ENCODE measurements at places on chromosomes 13 and 19.
A peak's percentile ranks its signal among the peaks of the same experiment; 100 is the strongest.

GRCh38 chr19:5228490-5228889 is 112.1 kb downstream of the PTPRS start:
- no peak for DNase-seq

DNA sequence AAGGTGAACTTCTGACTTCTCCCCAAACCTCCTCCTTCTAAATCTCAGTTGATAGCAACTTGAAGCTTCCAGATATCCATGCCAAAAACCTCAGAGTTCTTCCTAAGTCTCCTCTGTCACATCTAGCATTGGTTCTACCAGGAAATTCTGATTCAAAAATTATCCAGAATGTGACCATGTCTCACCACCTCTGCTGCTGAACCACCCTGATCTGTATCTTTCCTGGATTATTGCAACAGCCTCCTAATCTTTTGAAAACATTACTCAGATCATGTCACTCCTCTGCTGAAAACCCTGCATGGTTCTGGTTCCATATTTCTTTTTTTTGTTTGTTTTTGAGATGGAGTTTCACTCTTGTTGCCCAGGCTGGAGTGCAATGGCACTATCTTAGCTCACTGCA is 78.7 kb upstream of the TNFSF11 start:
- no peak for DNase-seq

DNA sequence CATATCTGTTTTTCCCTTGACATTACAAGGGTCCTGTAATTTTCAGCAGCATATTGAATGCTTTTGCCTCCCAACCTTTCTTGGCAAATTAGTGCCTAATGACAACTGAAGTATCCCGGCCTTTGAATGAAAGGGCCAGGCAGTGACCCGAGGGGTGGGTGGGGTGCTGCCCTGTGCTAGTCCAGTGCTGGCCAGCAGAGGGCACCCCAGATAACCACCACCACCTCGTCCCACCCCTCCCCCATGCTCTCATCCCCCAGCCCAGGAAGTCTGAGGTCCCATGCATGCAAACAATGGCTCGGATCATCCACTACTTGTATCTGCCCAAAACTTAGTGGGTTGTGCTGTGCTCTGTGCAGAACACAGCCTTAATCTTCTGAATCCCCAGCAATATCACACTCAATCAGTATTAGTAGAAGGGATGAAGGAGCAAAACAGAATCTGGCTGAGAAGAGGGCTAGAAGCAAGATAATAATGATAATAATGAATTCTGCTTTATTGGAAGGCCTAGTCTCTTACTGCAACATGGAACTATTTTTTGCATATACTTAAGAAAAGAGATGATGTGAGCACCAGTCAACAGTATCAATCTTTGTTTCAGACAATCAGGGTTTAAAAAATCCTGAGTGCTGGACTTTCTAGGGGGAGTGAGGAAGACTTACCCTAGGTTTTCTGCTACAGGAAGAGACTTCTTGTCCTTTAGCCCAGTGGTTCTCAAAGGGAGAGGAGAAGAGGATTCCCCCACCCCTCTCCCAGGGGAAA is 3.8 kb downstream of the ATP12A start:
- DNase-seq: peak; percentile 81

DNA sequence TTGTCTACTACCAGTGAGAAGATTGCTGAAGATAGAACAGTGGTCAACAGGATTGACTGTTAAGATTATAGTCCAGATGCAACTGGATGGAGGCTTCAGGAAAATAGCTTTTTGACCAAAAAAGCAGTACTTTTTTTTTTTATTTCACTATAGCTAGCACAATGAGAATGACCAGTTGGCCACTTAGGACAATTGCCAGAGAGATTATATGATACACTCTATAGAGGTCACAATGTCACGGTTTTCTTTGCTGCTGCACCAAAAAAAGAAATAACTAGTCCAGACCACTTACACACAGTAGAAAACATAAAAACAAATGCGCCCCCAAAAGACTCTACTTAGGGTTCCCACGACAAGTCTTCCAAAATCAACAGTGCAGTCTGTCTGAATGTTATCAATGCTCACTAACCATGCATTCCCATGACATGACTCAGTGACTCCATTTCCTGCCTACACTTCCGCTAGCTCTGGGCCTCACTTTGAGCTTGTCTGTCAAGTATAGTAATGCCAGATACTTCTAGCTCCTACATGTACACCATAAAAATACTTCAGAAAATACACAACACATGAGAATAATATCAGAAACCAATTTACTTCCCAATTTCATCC is 209.1 kb upstream of the STARD13 start:
- DNase-seq: no peak

DNA sequence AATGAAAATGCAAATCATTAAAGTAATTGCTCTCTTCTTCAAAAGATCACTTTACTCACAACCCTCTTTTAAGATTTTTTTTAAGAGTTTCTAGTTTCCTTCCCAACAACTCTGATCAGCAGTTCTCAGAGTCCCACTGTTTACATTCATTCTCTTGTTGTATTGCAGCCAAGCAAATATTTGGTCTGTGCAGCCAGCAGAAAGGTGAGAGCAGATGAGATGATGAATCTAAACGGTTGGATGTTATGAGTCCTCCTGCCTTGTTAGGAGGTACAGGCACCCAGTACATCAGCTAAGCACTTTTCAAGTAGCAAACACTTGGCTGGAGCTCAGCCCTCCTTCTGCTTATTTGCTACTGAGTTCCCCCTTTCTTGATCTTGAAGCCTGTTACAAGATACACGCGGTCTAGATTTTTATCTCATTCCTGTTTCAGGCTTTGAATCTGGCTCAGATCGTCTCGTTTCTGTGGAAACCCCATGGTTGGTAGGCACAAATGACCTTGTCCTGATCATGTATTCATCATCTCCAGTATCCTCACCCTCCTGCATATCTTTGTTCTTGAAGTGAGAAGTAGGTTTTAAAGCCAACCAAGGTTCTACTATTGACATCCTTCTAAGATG is 300.7 kb downstream of the DCT start:
- no peak for DNase-seq

- no peak for DNase-seq
Observed at GRCh38 chr19:16821081-16821480, 8.1 kb upstream of the SIN3B start.

GRCh38 chr13:102580552-102581169 is 16.1 kb upstream of the TPP2 start:
- no peak for DNase-seq

DNA sequence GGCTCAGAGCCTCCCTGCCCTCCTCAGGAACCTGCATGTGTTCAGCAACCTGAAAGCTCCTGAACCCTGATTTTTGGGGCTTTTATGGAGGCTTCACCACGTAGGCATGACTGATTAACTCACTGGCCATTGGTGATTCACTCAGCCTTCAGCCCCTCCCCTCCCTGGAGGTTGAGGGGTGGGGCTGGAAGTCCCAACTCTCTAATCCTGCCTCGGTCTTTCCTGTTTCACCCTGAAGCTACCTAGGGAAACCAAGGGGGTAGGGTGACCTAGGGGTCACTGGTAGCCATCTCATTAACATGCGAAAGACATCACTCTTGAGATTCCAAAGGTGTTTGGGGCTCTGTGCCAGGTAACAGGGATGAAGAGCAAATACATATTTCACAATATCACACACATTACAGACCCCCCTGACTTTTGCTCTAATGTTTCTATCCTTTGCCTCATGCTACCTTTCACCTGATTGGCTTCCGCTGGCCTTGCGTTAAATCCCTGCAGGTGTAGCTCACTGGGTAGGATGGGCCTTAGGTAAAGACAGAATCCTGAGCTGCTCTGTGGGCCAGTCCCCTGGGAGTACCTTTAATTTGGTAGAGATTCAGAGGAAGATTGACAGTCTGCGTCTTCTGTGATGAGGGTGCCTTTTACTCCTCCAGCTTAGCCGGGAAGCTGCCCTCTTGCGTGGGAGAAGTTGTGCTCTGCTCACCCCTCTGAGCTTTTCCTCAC is 260.6 kb downstream of the ATP8A2 start:
- no peak for DNase-seq

GRCh38 chr19:46471811-46472543 is 614 bp upstream of the PNMA8A start:
- no peak for DNase-seq

GRCh38 chr19:44799627-44800346 is 9.1 kb upstream of the BCAM start:
- DNase-seq: no peak

DNA sequence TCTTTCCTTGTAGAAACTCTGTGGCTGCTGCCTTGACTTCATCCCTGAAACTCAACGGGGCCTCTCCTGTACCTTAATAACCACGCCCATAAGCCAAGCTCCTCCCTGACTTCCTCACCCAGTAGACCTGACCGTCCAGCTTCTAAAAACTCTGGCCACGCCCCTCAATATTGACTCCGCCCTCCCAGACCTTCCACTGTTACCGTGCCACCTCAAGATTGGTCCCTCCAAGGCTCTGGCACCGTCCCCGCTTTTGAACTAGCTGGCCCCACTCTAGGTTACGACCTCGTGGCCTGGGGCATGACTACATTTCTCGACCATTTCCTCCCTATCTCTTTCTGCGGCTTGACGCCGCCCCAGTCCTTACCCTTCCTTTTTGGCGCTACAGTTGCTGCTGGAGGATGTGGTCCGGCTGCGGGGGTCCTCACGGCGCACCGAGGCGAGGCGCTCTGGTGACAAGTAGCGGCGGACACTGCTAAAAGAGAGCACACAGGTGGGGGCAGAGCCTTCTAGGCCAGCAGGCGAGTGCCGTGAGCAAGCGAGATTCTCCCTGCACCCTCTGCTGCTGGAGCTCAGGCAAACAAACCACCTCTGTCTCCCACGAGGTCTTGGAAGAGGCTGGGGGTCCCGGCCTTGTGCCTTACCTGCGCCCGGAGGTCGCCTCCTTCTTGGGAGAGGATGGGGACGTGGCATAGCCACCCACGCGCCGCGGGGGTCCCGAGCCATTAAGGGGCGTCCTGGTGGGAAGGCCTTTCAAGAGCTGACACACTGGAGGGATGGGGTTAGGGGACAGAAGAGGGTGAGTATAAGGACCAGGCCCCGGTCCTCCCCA is 2.3 kb upstream of the EML2 start:
- DNase-seq: peak; percentile 98

DNA sequence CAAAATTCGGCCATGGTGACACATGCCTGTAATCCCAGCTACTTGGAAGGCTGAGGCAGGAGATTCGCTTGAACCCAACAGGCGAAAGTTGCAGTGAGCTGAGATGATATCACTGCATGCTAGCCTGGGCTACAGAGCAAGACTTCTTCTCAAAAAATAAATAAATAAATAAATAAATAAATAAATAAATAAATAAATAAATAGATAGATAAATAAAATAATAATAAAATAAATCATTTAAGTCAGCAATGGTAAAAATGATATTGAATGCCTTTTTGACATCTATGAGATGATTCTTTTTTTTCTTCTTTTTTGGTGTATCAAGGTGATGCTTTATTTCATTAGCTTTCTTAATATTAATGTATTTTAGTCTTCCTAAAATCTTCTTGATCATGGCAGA is 221.7 kb upstream of the RXFP2 start:
- DNase-seq: no peak

DNA sequence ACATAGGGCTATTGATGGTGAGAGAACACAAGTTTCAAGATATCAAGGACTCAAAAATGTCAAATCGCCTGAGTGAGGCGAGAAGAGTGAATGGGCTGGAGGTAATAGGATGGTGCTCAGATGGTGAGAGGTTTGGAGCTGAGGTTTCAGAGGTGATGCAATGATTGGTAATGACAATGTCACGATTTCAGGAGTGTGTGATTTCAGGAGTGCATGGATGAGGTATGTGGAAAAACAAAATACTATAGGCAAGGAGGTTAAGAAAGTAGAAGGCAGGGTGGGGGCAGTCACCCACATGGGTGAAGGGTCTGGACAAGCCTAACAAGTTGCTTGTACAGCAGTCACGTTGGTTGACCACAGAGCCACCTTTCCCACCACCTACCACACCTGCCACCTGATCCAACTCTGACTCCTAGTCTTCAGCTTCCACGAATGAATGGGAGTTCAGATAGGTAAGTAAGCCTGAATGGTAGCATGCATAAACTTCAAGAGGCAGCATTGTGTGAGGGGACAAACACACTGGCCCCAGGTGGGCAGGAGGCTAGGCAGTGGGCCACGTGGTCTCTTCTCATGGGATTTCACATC is 71.5 kb downstream of the RUBCNL start:
- DNase-seq: no peak

GRCh38 chr19:38190061-38190460 is 34.0 kb downstream of the DPF1 start:
- no peak for DNase-seq

DNA sequence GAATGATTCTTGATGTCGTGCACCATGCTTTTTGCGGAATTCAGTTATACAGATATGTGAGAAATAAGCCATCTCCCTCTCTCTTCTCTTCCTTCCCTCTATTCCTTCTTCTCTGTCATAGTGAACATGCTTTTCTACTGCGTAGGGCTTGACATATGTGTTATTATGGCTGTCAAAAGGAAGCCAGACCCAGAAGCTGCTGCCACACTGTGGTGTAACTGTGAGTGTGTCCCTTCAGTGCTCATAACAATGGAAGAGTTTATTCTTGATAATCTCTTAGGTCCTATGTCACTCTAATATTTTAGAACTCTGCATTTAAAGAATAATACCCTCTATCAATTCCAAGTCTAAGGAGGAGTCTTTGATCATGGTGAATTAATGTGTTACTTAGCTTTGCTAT is 208.9 kb upstream of the TMTC4 start:
- no peak for DNase-seq

DNA sequence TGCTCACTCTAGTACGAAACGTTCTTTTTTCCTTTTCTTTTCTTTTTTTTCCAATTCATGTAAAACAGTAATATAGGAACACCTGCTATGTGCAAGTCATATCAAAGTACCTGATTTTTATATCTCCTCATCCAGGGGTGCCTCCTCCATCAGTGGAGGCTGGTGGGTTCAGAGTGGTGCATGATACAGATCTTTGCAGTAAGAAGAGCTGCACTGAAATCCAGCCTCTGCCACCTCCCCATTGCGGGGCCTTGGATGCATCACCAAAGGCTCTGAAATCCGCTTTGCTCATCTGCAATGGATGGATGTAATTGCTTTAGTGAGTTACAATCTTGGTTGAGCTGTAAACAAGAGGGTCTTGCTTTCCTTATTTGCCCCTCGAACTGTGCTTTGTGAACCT is 38.3 kb downstream of the GPR12 start:
- DNase-seq: no peak

DNA sequence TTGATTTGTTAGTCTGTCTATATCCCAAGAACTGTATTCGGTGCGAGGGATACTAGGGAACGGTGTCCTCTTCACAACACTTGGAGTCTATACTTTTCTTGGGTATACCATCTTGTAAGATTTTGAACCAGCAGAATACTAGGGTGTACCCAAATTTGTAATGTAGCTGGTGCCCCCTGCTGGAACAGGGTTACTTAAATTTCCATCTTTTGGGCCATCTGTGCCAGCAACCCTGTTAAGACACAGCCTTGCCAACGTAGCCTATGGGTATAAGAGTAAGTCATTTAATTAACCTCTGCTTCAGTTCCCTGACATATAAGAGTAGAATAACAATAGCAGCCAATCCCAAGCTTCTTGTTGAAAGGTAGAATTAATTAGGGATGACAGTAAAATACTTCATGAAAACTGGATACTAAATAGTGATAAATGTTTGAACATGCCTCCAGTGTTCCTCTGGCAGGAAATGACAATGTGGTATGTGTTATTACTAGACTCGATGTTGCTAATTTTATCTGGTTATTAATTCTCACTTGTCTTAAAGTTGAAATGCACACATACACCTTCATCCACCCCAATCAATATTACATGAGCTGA is 607.6 kb downstream of the FGF9 start:
- peak; percentile 74 for DNase-seq
